Type B pancreatic cell (in vitro differentiated cells): ENCODE measurements at places on chromosomes 11 and 22.

GRCh38 chr11:119590651-119591351 lies 138.2 kb downstream of the NECTIN1 start:
- H3K27me3 ChIP-seq: peaks cover 5% of the 10 kb centered on the region
- H3K27ac ChIP-seq: peak overlapping the region; percentile 91
- DNase-seq: no peak
- H3K36me3 ChIP-seq: no peaks in the 10 kb centered on the region
- H3K4me1 ChIP-seq: peaks cover 9% of the 10 kb centered on the region
- H3K4me3 ChIP-seq: no peak overlapping the region

GRCh38 chr11:57515332-57516060 lies at the start of gene SLC43A1:
Gene SLC43A1, minus strand, starts transcription at chr11:57515702. Its CDS starts 1,591 bp downstream, at chr11:57514111.
- peak within 1 kb of the TSS; percentile 60 for H3K27ac ChIP-seq
- H3K27me3 ChIP-seq: peaks cover 57% of the 10 kb centered on the region
- no peaks in the 10 kb centered on the region for H3K36me3 ChIP-seq

DNA sequence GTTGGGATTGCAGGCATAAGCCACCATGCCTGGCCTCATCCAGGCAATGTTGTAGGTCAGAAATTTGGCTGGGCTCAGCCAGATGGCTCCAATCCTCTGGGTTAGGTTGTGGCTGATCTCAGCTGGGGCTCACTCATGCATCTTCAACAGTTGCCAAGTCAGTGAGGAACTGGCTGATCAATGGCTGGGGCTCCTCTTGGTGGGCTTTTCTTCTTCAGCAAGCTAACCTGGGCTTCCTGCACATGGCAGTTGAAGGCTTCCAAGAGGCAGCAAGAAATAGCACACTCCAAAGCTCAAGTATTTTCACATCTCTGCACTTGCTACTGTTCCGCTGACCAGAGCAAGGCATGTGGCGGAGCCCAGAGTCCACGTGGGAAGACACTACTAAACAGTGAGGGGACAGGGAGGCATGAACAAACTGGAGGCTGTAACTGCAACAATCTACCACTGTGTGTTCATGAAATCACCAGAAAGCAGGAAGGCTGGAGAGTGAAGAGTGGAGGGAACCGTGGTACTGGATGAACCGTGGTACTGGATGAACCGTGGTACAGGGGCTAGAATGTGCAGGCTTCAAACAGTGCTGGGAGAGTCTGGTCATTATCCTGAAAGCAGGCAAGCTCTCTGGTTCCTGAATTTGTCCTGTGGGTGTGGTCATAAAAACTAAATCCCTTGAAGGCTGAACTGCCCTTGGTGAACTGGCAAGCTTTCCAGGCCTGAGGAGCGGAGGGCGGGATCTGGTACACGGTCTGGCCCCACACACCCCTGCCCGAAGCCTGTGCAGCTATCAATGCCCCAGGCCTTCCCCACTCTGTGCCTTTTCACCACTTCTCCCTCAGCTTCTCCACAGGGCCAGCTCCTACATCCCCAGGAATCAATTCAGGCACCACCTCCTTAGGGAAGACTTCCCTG lies 20.2 kb downstream of the CHST1 start:
- H3K4me3 ChIP-seq: no peak overlapping the region
- DNase-seq: no peak
- H3K36me3 ChIP-seq: peaks cover 4% of the 10 kb centered on the region

DNA sequence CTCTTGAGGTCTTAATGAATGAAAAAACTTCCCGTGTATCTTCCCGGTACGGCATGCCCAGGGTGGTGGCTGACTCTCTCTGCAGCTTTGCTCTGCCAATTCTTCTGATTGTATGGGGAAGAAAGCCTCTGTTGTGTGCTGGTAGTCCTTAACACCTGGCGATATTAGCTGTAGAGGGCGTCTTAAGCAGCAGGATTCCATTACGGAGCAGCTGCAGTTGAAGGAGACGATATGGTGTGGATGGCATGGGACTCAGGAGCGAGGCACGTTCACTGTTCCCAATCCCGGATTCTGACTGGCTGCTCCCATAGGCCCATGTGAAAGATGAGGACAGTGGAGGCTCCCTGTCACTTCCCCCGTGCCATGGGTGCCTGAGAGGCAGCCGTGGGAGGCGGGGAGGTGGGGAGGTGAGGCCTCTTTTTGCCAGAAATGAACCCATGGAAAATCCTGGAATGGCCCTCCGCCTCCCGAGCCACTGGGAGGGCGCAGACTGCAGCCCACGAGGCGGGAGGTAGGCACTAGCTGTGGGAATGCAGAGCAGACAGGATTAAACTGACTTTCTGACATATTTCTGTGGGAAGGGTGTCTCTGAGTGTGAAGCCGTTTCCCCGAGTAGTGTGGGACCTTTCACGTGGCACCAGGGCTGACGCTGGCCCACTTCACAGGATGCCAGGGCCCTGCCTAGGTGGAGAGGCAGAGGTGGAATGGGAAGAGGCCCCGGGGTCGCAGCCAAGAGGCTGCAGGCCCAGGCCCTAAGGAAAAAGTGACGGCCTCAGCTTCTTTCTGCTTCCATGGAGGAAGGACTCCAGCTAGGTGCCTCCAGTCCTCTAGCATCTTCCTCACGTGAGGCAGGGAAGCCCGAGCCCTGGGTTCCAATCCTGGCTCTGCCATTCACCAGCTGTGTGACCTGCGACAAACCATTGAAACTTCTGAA lies 121.4 kb upstream of the CD82 start:
- peaks cover 31% of the 10 kb centered on the region for H3K27me3 ChIP-seq
- peaks cover 9% of the 10 kb centered on the region for H3K4me1 ChIP-seq
- H3K36me3 ChIP-seq: no peaks in the 10 kb centered on the region
- H3K4me3 ChIP-seq: no peak overlapping the region

- H3K4me1 ChIP-seq: peaks cover 15% of the 10 kb centered on the region
- H3K27ac ChIP-seq: no peak overlapping the region
- no peaks in the 10 kb centered on the region for H3K27me3 ChIP-seq
- peaks cover 13% of the 10 kb centered on the region for H3K36me3 ChIP-seq
Measured at GRCh38 chr11:72971192-72971967, 157.2 kb downstream of the ATG16L2 start.

- no peak overlapping the region for H3K4me3 ChIP-seq
- H3K27me3 ChIP-seq: peaks cover 17% of the 10 kb centered on the region
- H3K36me3 ChIP-seq: no peaks in the 10 kb centered on the region
- DNase-seq: no peak
- H3K4me1 ChIP-seq: peaks cover 5% of the 10 kb centered on the region
Measured at GRCh38 chr11:17412488-17413180, 24.2 kb upstream of the KCNJ11 start.

- H3K4me1 ChIP-seq: peaks cover 4% of the 10 kb centered on the region
- H3K36me3 ChIP-seq: no peaks in the 10 kb centered on the region
- DNase-seq: peak; percentile 56
- H3K27me3 ChIP-seq: peaks cover 11% of the 10 kb centered on the region
Measured at GRCh38 chr22:22941831-22942510, 54.4 kb downstream of the IGLL5 start.

DNA sequence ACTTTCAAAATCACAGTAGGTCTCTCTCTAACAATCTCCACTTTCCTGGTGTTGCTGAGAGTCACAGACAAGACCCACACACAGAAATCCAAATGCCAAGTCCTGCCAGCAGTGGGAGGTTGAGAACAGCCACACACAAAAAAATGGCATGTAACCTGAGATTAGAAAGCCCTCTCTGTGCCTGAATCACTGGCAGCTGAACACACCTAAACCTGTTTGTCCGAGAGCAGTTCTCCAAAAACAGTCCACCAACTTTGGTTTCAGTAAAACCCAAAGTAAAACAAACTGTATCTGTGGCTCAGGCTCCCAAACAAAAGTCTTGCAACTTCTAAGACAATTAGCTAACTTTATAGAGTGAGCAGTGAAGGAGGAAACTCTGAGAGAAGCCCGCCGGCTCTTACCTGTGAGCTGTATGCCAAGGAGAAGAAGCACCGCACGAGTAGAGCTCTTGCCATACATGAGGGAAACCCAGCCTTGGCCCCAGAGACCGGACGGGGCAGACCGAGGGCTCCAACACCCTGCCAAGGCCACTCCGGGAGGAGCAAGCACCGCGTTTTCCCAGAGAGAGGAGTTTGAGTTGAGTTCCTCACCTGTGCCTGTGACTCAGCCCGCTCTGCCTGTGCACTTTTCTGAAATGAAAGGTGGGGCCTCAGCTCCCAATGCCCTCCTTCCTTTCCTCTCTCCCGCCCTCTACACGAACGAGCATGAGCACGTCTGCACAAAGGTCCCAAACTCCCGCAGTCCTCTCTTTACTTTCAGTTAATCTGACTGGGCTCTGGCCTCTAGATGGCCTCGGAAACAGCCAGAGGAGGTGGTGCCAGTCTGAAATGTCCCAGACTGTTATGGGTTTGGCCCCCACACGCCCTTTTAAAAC lies at the start of gene MPZL2:
Gene MPZL2 (minus strand): TSS at position 603 of the 874 bp plus-strand sequence. CDS start 144 bp downstream, at position 459.
- peaks cover 37% of the 10 kb centered on the region for H3K4me1 ChIP-seq
- peaks cover 28% of the 10 kb centered on the region for H3K27me3 ChIP-seq
- H3K27ac ChIP-seq: peak within 1 kb of the TSS; percentile 96
- DNase-seq: peak; percentile 70
- peak within 1 kb of the TSS; percentile 90 for H3K4me3 ChIP-seq
- peaks cover 6% of the 10 kb centered on the region for H3K36me3 ChIP-seq

- DNase-seq: no peak
- peaks cover 6% of the 10 kb centered on the region for H3K4me1 ChIP-seq
Measured at GRCh38 chr22:17703811-17704210, 65.3 kb downstream of the BCL2L13 start.

- no peaks in the 10 kb centered on the region for H3K27me3 ChIP-seq
- no peak overlapping the region for H3K4me3 ChIP-seq
- peaks cover 63% of the 10 kb centered on the region for H3K4me1 ChIP-seq
- H3K36me3 ChIP-seq: no peaks in the 10 kb centered on the region
- H3K27ac ChIP-seq: no peak overlapping the region
Measured at GRCh38 chr11:111733016-111733415, 33.2 kb downstream of the PPP2R1B start.

DNA sequence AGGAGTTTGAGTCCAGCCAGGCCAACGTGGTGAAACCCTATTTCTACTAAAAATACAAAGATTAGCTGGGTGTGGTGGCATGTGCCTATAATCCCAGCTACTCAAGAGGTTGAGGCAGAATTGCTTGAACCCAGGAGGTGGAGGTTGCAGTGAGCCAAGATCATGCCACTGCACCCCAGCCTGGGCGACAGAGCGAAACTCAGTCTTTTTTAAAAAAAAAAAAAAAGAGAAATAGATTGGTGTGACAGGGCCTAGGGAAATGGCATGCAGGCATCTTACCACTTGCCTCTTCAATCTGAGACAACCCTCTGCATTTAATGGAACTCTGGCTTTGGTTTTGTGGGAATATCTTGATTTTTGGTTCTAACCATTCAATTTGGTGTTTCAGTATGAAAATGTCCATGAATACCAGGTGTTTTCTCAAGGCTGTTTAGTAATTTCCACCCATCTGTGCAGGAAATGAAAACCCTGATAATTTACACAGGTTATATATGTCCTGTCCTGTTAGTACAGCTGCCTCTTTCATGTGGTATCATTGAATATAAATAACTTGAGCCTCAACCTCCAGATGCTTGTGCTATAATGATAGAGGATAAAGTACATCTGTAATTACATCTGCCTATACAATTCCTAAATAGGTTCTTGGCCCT lies 8.4 kb downstream of the XBP1 start:
- DNase-seq: no peak
- H3K27me3 ChIP-seq: no peaks in the 10 kb centered on the region
- peaks cover 19% of the 10 kb centered on the region for H3K4me1 ChIP-seq
- peaks cover 39% of the 10 kb centered on the region for H3K36me3 ChIP-seq
- peak overlapping the region; percentile 17 for H3K27ac ChIP-seq

DNA sequence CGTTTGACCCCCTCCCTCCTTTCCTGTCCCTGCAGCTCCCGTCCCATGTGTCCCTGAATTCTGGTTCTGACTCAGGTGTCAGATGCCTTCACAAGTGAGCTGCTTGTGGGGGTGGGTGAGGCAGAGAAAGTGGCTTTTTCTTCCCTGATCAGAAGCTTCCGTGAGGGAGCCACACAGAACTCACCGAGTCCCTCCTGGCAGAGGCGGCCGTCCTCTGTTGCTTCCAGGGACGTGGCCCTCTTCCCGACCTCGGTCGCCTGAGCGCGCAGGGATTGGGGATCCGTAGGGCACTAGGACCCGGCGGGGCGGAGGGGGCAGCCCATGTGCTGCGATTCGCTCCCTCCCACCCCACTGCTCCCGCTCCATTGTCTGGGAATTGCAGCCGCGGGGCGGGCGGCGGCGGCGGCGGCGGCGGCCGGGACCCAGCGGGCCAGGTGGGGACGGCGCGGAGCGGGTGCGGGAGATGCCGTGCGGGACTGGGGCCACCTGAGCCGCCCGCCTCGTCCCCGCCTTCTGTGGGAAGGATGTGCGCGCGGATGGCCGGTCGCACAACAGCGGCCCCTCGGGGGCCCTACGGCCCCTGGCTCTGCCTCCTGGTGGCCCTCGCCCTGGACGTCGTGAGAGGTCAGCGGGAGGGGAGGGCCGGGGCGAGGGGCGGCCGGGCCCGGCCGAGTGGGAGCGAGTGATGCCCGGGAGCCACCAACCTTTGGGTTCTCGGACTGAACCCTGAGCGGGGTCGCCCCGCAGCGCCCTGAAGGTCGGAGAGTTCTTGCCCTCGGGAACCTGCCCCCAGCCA lies at the start of gene TMEM132A:
Gene TMEM132A (plus strand): TSS at position 351 of the 796 bp plus-strand sequence. CDS start 174 bp downstream, at position 525.
- DNase-seq: peak; percentile 85
- peak within 1 kb of the TSS; percentile 23 for H3K27ac ChIP-seq
- peaks cover 15% of the 10 kb centered on the region for H3K4me1 ChIP-seq
- H3K36me3 ChIP-seq: peaks cover 8% of the 10 kb centered on the region
- H3K27me3 ChIP-seq: no peaks in the 10 kb centered on the region

DNA sequence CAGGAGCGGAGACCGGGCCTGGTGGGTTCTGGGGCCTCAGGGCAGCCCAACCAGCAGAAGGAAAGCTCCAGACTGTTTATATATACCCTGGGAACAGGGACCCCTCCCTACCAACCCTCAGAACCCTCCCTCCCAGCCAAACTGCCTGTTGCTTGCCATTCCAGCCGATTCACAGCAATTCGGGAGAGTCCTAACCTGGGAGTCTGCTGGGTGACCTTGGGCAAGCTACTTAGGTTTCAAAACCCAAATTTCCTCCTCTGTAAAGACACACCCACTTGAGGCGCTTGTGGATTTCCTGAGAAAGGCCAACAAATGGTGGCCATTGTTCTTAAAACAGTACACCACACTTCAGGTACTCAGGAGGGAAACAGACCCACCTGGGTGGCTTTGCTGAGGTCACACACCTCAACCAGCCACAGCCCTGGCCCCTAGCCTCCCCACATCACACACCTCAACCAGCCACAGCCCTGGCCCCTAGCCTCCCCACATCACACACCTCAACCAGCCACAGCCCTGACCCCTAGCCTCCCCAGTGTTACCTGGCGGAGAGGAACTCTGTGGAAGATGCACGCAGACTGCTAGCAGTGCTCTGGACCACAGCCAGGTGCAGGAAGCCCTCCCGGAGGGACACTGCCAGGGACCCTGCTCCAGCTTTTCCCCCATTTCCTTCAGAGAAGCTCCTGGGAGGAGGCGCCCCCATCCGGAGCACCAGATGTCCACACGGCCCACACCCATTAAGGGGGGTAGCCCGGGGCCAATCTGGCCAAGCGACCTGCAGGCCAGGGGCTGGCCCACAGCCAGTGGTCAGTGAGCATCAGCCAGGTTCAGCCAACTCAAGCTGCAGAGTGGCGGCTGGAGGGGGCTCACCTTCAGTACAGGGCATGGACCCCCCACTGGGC lies 6.2 kb downstream of the SHISA8 start:
- H3K36me3 ChIP-seq: peaks cover 5% of the 10 kb centered on the region
- peak overlapping the region; percentile 57 for H3K4me3 ChIP-seq
- no peak for DNase-seq
- no peak overlapping the region for H3K27ac ChIP-seq
- H3K27me3 ChIP-seq: peaks cover 33% of the 10 kb centered on the region

GRCh38 chr11:108895579-108896480 lies 231.0 kb downstream of the DDX10 start:
- H3K4me1 ChIP-seq: peaks cover 12% of the 10 kb centered on the region
- H3K27me3 ChIP-seq: no peaks in the 10 kb centered on the region
- H3K27ac ChIP-seq: no peak overlapping the region
- peaks cover 6% of the 10 kb centered on the region for H3K36me3 ChIP-seq
- no peak for DNase-seq
